ENCODE measurements at places on chromosomes 12 and 14.

DNA sequence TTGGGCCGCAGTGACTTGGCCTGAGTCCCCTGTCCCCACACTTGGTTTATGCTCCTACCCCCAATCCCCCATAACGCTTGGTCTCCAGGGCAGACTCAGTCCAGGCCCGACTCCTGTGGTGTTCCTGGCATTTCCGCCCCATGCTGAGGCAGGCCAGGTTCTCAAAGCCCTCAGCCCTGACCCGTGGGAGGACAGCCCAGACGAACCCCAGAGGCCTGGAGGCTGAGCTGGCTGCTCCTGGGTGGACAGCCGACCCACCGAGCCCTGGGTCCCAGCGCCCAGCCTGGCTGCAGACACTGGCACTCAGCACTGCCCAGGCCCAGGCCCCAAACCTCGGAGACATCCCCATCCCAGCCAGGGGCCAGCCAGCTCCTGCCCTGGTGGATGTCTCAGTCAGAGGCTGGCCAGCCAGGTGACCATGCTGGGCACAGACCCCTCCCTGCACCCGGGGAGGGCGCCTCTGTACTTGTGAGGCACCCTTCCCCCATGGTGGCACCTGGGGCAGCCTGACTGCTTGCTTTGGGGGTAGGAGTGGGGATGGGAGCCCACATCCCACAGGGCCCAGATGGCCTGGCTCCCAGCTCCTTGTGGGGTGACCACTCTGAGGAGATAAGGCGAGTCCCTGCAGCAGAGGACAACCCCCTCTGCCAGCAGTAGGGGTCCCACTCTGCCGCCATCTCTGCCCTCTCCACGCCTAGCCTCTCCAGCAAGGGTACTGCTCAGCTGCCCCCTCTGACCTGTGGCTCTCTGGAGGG, 1.4 kb downstream of the PLD4 start:
- no peak for DNase-seq

DNA sequence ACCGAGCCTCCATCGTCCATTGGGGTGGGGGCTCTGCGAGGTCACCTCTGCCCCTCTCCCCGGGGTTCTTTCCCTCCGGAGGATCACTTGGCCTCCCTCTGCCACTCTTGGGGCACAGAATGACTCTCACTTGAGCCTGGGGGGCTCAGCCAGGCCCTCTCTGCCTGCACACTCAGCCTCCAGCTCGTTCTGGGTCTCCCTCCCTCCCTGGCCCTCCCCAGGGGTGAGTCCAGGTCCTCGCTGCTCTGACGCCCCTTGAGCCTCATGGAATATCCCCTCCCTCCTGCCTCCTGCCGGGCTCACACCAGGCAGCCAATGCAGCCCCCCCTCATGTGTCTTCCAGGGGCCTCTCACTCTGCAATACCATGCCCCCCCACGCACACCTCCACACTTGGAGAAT, 17.7 kb upstream of the SFSWAP start:
- no peak for DNase-seq

- no peak for DNase-seq
Measured at GRCh38 chr12:9349888-9350885, 142.0 kb upstream of the PZP start.

- no peak for DNase-seq
Measured at GRCh38 chr14:29857551-29857950, 70.1 kb downstream of the PRKD1 start.

- DNase-seq: no peak
Measured at GRCh38 chr12:124332058-124332672, 37.3 kb downstream of the RFLNA start.

GRCh38 chr12:125065021-125065918, at the start of gene AACS:
AACS (plus strand) TSS chr12:125065435; CDS start chr12:125065585, 150 bp downstream.
- peak; percentile 49 for DNase-seq

- DNase-seq: no peak
Measured at GRCh38 chr12:42104087-42104486, 40.6 kb downstream of the GXYLT1 start.

GRCh38 chr12:38484821-38485449, 168.4 kb downstream of the ALG10B start:
- no peak for DNase-seq

DNA sequence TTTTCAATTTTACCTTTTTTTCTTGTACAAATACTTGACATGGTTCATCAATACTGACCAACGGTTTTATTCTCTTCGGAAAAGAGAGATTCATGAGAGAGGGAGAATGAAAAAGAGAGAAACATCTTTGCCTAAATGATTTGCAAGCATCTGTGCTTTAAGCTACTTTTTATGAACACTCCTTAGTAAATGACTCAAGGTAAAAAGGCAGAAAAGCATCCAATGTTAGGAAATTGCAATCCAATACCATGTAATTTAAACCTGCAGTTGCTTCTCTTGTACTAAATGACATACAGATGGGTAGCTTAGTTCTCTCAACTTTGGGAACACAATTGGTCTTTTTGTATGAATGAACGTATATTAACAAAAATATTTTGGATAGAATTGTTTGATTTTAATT, 46.1 kb downstream of the MSRB3 start:
- DNase-seq: no peak

- no peak for DNase-seq
Measured at GRCh38 chr12:1760566-1761382, 59.6 kb upstream of the LRTM2 start.

DNA sequence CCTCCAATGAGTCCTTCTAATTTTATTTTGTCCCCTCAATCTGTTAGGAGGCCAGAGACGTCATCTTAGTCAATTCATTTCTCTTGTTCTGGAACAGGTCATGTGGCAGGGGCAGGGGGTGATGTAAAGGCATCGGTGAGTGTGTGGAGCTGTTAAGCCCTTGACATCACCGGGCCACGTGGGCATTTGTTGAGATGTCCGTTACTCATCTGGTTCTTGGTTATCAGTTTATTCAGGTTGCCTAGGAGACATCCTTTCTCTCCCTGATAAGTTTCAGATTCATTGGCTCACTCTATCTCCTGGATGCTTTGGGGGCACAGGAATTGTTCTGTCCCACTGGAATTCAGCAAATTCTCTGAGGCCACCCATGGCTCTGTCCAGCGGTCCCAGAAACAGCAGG, 33.6 kb upstream of the SEL1L start:
- DNase-seq: no peak

DNA sequence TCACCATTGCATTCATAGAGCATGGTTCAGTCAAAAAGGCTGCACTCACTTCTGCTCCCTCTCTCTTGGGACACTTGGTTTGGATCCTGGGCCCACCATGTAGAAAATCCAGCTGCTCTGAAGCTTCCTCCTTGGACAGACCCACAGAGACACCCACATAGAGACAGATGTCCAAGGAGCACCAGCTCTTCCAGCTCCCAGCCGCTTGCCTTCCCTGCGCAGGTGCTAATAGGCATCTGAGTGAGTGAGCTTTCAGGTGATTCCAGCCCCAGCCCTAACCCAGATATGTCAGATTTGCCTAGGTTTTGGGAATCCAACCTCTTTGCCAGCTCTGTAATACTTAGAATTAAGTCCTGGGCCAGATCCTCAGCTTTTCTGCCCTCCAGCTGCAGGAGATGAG, 38.6 kb downstream of the DLK1 start:
- no peak for DNase-seq

GRCh38 chr14:103880348-103881267, 33.2 kb upstream of the PPP1R13B start:
- peak; percentile 87 for DNase-seq

DNA sequence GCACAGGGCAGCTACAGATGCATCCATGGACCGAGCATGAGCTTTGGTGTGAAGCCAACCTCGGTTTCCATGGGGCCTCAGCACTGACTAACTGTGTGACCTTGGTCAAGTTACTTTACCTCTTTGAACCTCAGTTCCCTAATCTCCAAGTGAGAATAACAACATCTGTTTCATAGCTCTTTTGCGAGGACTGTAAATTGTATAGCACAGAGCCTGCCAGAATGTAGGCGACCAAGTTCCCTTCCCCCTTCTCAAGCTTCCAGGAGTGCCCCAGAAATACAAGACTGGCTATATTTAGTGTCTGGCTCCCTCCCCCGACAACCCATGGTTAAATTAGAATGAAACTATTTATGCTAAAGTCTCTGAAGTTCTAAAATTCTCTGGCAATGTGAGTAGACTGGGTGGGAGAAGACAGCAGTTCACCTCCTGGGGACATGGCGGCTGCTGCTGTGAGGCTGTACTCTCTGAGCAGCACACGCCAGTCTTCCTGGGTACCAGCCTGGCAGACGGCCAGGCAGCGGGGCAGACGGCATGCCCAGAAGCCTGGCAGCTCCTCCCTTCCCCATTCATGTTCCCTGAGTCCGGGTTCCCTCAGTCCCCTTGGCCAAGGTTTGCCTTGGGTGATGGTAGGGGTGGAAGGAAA, 22.0 kb upstream of the TMED10 start:
- no peak for DNase-seq

DNA sequence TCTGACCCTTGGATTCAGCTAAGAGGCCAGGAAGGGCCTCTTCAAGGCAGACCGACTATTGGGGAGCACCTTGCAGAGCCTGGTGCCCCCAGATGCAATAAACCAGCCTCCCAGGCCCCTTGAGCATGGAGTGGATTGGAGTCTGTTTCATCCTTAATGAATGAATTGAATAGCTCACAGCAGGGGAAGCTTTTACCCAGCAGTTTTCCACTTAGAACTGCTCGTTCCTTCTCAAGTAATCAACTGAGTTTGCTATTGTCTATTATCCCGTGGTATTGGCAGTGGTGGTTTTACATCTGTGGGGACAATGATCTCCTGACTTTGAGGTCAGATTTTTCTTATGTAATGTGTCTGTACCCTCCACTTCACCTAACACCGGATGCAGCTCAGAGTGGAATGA, 197.6 kb downstream of the AACS start:
- DNase-seq: peak; percentile 31

- no peak for DNase-seq
Measured at GRCh38 chr12:26845984-26846383, 13.0 kb upstream of the ITPR2 start.

GRCh38 chr12:54210400-54210790, 21.6 kb upstream of the SMUG1 start:
- DNase-seq: no peak

DNA sequence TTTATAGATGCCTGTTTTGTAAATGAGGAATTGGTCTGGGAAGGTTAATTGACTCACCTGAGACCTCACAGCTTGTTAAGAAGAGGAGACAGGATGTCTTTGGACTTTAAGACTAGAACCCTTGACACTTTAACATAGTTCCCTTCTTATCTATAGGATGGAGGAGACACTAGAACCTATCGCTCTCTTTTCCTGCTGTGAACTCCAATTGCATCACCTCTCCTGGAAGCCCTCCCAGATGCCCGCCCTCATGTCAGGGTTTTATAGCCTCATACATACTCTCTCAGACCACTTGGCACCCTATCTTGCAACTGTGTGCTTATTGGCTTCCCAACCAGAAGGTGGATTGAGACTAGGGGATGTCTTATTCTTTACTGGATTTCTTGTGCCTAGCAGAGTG, 2.5 kb upstream of the CTDSP2 start:
- DNase-seq: no peak

- DNase-seq: no peak
Measured at GRCh38 chr14:53711205-53711604, 245.4 kb downstream of the BMP4 start.

DNA sequence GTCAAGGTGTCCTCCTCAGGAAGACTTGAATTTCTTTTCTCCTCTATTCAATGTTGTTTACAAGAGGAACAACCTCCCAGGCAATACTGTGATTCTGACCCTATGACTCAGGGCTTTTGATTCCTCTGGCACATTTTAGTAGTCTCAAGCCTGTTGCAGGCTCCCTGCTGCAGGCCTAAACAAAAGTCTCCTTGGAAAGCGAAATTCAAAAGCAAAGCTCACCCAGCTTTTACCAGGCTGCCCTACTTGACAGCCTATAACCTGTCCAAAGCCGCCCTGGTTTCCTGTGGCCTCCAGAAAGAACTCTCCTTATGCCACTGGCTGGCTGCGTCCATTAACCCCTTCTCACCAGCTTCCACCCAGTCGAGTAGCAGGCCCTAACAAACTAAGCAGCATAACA, 11.6 kb downstream of the FGD6 start:
- DNase-seq: no peak

DNA sequence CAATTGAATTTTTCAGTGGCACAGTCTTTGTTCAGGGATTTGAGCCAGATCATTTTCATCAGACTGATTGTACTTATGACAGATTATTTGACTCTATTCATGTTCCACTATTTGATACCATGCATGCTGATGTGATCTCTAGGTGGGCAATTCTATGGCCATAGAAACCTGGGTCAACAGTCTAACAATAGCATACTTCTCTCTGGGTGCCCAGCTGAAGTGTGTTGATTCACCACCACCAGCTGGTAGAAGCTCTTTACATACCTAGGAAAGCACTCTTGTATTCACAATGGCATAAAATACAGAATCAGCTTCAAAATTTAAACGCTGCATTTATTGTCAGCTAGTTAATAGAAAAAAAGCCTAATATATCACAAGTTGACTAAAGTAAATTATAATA, 90.2 kb upstream of the TMTC2 start:
- no peak for DNase-seq

GRCh38 chr14:68685419-68686204, 107.3 kb downstream of the ZFP36L1 start:
- DNase-seq: peak; percentile 67

- no peak for DNase-seq
Measured at GRCh38 chr14:70655110-70655826, 13.6 kb downstream of the TTC9 start.

DNA sequence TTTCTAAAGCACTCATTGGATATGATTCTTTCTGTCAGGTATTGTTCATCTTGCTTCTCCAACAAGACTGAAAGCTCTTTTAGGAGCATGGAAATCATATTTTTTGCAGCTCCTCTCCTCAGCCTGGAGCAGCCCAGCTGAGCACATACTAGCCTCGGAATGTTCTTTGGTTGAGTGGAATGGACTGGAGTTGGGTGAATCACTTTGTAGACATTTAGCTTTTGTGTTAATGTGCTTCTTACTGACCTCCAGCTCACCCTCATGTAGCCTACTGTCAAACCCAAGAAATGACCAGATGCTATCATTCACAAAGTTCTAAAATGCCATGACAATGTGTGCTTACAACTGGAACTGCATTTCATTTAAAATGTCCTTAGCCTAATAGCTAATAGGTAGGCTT, 161.1 kb downstream of the NUAK1 start:
- no peak for DNase-seq

- DNase-seq: no peak
Measured at GRCh38 chr14:63956326-63956725, 103.5 kb downstream of the SYNE2 start.

DNA sequence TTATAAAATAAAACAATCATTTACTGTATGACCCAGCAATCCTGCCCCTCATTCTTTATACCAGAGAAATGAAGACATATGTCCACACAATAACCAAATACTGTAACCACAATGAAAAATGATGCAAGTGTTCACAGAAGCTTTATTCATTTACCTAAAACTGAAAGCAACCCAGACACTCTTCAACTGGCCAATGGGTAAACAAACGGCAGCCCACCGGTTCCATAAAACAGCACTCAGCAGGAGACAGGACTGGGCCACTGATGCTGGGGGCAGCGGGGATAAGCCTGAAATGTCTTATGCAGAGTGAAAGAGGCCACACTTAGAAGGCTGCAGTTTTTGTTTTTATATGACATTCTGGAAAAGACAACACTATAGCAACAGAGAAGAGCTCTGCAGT, 15.1 kb downstream of the DDX51 start:
- DNase-seq: no peak
